Small intestine (tissue), 16 donors: ENCODE measurements at places on chromosomes 16 and 17. TPM values are rescaled to one million over a fixed set of nuclear protein-coding genes. Genes with fewer than 3 reads are reported as not detected.

DNA sequence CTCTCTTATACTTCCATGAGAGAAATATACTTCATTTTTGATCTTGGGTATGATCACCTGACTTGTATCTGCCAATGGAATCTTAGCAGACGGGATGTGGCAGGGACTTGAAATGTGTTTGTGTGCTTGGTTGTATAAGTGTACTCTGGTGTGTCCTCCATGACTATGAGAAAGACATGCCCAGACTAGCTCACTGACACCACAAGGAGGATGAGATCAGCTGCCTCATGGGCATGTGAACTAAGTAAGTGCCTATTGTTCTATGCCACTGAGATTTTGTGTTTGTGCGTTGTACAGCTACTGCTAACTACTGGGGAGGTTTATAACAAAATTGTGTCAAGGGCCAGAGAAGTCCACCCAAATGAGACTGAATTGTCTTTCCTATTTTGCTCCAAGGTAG is 402.2 kb upstream of the SALL1 start:
- no peaks in the 10 kb centered on the region for H3K36me3 ChIP-seq
- H3K4me1 ChIP-seq, result no peaks in the 10 kb centered on the region
- H3K4me3 ChIP-seq, result no peak overlapping the region

DNA sequence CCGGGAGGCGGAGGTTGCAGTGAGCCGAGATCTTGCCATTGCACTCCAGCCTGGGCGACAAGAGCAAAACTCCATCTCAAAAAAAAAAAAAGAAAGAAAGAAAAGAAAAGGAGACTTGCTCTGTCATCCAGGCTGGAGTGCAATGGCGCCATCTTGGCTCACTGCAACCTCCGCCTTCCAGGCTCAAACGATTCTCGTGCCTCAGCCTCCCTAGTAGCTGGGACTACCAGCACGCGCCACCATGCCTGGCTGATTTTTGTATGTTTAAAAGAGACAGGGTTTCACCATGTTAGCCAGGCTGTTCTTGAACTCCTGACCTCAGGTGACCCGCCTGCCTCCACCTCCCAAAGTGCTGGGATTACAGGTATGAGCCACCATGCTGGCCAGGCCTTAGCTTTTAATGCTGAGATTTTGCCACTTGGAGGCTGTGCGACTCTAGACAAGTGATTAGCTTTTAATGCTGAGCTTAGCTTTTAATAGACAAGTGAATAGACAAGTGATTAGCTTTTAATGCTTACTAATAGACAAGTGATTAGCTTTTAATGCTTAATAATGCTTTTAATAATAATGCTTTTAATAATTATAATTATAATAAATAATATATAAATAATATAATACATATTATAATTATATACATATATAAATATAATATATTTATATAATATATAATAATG is 9.6 kb downstream of the LDAF1 start:
- H3K36me3 ChIP-seq, result no peaks in the 10 kb centered on the region
- H3K27ac ChIP-seq, result no peak overlapping the region
- no peaks in the 10 kb centered on the region for H3K27me3 ChIP-seq
- H3K4me1 ChIP-seq, result no peaks in the 10 kb centered on the region

ZFPM1 gene
- 9.2 TPM for polyA plus RNA-seq

NPW gene
- polyA plus RNA-seq, result 9.0 TPM

- H3K27ac ChIP-seq, result no peak overlapping the region
- H3K4me1 ChIP-seq, result peaks cover 40% of the 10 kb centered on the region
- no peak overlapping the region for H3K4me3 ChIP-seq
- no peak for DNase-seq
Observed at GRCh38 chr16:85421338-85422195, 191.6 kb upstream of the GSE1 start.
